Caco-2 (cell line): ENCODE measurements at places on chromosomes 4 and X.
A peak's percentile ranks its signal among the peaks of the same experiment; 100 is the strongest.

DNA sequence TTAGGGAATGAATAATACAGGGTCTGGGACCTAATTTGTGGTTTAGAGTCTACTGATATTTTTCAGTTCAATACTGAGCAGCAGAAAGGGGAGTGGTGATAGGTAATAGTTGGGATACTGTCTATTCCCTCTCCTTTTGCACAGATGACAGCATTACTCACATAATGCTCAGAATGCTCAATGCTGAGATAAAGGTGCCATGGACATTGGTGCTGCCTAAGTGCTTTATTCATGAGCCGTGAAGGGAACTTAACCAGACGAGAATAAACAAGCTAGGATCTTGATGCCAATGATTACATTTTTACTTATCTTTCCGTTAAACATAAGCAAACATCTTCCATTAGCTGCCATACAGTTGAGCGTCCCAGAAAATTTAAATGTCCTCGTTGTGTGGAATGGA lies 75.6 kb downstream of the STK32B start:
- DNase-seq, result no peak

- DNase-seq, result no peak
Observed at GRCh38 chr4:47617607-47618006, 132.5 kb downstream of the ATP10D start.

DNA sequence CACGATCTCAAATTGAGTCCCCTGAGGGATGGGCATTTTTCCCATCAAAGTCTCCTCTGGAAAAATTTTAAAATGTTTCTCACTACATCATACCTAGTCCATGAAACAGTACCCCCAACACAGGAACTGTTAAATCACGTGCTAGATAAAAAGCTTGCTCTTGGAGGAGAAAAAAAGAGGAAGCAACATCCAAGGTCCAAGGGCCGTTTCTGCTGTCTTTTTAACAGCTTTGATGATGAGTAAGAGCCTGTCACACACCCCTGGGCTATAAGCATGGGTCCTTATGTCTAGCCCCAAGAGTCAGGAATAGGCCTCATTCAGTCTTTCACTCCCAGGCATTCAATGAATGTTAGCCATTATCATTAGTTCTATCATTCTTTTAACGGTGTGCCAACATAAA lies 128.9 kb downstream of the SH3KBP1 start:
- peak; percentile 31 for DNase-seq

GRCh38 chr4:25842229-25842845 lies 20.5 kb downstream of the SEL1L3 start:
- DNase-seq, result no peak

DNA sequence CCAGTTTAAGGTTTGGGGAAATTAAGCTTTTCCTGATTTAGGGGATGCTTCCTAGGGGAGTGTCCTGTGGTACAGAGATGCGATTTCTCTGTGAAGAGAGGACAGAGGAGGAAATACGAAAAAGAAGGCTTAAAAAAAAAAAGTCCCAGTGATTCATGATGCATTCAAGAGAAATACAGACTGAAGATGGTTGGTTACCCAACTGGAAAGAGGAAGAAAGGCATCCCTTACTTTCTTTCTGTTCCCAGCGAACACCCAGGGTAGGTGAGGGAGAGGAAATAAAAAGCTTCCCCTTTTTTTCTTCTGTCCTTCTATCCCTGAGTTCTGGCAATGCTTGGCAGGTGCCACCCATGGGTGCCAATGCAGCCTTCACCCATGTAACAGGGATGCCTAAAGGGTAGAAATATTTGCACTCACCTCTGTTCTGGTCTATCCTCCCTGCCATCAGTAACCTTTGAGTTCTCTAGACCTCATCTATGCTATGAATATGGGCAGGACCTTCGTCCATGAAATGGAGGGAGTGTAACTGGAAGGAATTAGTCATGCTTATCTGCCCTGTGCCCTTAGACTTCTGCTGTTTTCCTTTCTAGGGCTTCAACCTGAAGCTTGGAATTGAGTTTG lies 230.1 kb upstream of the GALNTL6 start:
- no peak for DNase-seq

DNA sequence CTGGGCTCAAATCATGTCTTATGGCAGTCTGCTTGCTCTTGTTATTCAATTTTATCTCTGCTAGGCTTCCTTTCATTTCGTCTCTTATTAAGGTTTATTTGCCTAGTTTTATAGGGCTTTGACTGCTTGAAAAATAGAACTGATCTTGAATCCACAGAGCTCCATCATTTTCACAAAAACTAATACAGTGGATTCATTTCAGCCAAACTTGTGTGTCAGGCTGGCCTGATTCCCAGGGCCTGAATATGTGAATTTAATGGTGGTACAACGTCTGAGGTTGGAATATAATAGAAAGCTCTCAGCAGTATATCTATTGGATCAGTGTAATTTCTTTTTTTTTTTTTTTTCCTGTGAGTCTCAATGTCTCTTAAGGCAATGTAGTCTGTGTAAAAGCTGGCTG lies 123.3 kb downstream of the POU4F2 start:
- no peak for DNase-seq

GRCh38 chr4:165378745-165379677 lies at the start of gene CPE:
Gene CPE (plus strand): TSS chr4:165379008. CDS start chr4:165379222, 214 bp downstream.
- DNase-seq, result peak; percentile 81

- DNase-seq, result no peak
Observed at GRCh38 chr4:159823743-159824142, 720.9 kb downstream of the RAPGEF2 start.

DNA sequence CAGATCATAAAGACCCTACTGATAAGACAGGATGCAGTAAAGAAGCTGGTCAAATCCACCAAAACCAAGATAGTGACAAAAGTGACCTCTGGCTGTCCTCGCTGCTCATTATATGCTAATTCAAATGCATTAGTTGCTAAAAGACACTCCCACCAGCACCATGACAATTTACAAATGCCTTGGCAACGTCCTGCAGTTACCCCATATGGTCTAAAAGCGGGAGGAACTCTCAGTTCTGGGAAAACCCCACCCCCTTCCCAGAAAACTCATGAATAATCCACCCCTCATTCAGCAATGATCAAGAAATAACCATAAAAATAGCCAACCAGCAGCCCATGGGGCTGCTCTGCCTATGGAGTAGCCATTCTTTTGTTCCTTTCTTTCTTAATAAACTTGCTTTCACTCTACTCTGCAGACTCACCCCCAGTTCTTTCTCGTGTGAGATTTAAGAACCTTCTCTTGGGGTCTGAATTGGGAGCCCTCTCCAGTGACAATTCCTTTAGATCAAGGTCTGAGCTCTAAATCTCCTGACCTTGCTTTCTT lies 217.1 kb upstream of the STS start:
- DNase-seq, result no peak

GRCh38 chr4:37821953-37822605 lies 4.4 kb upstream of the PGM2 start:
- DNase-seq, result no peak

GRCh38 chr4:74005528-74005927 lies 7.1 kb upstream of the CXCL5 start:
- peak; percentile 68 for DNase-seq

DNA sequence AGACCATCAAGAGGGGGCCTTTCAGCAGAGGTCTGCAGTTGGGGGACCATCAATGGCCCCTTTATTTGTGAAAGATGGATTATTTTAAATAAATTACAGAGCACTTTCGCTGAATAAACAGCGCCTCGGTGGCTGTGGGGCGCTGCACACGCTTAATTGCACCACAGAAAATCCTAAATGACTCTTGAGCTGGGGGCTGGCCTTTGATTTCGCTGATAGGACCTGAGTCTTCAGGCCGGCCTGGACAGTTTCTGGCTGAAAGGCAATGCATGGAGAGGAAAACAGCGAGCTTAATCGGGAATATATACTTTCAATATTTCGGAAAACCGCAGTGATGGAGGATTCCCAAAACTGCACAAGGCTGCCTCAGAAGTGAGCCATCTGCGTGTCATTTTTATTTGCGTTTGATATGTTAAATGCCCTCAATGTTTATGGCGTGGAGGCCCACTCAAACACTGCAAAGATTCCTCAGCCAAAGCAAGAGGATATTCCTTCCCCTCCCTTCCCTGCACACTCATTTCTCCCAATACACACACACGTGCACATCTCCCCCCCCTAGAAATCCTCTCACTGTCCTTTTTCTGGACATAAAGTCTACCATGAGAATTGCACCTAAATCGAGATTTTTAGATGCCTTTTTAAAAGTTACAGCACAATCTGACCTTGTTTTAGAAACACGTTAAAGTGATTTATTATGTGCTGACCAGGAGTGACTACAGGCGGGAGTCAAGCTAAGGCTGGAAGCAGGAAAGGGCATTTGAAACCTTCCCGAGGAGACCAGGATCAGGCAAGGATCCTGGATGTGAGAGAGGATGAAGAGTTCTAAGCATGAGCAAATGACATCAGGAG lies 340.7 kb downstream of the RAB28 start:
- DNase-seq, result no peak

DNA sequence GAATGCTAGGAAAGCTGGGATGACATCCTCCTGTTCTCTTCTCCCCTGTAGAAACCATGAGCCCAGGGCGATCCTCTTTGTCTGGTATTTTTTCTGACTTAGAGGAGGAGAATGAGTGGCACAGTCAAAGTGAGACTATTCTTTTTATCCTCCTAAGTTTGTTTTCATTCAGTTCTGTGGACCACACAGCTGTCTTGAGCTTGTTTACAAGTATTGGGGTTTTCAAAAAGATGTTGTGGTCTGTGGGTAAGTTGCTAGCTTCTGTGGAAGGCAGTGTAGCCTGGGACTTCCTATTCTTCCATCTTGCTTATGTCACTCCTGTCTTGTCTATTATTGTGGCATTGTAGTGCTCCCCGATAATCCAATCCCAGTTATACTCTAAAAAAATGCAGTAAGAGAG lies 223.0 kb downstream of the PAPSS1 start:
- no peak for DNase-seq
